Stimulated activated CD4-positive, alpha-beta T cell treated with anti-CD3 and anti-CD28 coated beads, Interleukin-15, amount 100 ng/mL, for 1 hour (primary cell): ENCODE measurements at places on chromosomes 4 and X.

DNA sequence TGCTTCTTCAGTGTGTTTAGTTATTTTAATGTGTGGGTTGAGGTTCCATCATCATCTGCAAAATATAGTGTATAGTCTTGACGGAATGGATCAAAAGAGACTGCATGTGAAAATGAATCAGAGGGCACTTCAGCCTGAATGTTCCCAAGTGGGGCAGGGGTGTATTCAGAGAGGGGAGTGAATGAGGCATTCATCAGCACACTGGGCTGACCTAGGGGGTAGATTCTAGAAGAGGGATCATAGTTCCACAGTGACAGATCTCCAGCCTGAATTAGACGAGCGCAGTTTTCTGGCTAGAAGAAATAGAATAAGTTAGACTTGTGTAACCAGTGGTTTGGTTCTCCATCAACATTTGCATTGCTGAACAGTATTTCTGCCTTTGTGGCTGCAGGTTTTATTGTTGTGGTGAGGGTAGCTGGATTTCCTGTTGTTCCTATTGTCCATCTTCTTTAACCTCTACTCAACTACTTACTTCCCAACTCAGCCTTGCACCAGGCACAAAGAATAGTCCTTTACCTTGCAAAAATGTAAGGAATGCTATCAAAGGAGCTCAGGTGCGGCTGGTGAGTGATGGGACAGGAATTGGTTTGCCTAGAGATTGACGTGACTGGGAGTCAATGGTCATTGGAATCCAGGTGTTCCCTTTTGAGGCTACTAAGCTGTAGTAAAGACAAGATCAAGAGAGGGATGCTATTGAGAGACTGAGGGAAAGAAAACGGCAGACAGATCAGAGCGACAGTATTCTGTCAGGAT, 50.9 kb downstream of the NAP1L5 start:
- DNase-seq: no peak

- no peak for DNase-seq
Measured at GRCh38 chrX:69032601-69033000, 132.7 kb downstream of the PJA1 start.

DNA sequence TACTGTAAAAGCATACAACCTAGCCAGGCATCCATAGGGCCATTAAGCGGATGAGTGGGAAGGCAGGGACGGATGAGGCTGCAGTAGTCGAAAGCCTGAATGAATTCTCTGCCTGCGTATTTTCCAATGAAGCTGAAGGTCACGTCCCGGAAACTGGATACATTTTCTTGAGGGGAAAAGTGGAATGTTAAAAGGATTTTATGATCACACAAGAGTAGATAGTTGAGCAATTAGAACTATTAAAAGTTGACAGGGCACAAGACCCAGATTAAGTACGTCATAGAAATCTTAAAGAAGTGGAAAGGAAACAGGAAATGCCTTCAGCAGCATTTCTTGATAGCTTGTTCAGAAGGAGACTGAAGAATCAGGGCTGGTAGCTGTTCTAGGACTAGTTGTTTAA, 98.3 kb upstream of the CXXC4 start:
- DNase-seq: no peak

DNA sequence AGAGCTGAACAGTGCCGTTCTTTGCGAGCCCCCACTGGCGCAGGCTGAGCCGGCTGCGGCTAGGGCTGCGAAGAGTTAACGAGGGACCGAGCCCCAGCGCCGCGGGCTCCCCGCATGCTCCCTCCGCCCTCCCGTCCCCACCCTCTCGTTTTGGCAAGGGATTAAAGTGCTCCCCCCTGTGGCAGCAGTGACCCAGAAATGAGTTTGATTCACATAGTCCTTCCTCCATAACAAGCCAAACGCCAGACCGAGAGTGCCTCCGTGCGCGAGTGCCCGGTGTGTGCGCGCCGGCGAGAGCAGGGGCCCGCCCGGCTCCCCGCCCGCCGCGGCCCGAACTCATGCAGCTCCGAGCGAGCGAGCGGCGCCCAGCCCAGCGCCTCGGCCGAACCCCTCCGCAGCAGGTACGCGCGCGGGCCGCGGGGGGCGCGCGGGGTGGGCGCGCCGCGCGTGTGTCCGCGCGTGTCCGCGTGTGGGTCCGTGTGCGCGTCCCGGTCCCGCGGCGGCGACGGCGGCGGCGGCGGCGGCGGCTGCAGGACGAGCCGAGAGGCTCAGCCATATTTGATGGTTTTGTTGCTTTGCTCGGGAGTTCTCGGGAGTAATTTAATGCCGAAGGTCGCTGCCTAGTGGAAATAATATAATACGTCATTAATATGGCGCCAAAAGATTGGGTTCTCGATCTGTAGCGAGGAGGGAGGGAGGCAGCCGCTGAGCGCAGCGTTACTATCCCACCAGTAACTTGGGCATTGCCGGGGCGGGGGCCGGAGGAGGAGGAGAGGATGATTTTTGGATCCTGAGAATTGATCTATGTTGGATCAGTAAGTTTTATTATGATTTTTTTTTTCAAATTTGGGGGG, at the start of gene JADE1:
Gene JADE1, plus strand, starts transcription at position 224 of the 854 bp plus-strand sequence. CDS start 22,059 bp downstream, outside the sequence.
- peak; percentile 78 for DNase-seq
